HL-60 (cell line): ENCODE measurements at places on chromosomes 6 and 20.

GRCh38 chr6:35729722-35730121 is 7.1 kb upstream of the ARMC12 start:
- DNase-seq: no peak

DNA sequence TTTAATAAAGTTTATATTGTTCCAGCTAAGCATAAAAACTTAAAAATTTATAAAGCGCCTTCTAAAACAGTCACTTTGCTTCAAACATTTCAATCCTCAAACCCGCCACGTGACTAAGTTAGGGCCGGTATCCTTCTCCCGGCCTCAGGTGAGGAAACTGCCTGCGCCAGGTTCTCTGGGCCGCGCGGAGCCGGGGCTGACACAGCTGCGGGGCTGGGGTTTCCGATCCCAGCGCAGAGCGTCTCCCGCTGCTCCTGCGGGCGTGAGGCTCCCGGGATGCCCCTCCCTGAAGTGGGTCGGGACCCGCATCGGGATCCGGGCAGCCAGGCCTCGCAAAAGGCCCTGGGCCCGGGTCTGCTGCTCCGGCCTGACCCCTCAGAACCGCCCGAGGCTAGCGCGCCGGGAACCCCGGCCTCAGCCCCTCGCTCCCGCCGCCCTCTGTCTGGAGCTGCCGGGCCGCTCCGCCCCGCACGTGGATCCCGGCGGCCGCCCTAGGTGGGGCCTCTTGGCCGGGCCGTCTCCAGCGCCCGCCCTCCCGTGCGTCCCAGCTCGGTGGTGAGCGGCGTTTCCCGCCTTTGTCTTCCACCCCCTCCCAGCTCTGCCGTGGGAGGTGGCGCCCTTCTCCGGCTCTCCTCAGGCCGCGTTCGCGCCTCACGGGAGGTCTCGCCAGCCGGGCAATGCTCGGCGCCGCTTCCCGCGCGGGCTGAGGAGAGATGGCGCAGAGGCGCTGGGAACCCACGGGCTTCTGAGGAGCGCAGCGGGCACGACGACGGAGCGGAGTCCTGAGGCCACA is 267.9 kb downstream of the DLL1 start:
- DNase-seq: no peak

GRCh38 chr6:30845183-30845582 is 39.1 kb upstream of the DDR1 start:
- no peak for DNase-seq

- no peak for DNase-seq
Observed at GRCh38 chr6:99739526-99739925, 132.9 kb downstream of the PRDM13 start.

DNA sequence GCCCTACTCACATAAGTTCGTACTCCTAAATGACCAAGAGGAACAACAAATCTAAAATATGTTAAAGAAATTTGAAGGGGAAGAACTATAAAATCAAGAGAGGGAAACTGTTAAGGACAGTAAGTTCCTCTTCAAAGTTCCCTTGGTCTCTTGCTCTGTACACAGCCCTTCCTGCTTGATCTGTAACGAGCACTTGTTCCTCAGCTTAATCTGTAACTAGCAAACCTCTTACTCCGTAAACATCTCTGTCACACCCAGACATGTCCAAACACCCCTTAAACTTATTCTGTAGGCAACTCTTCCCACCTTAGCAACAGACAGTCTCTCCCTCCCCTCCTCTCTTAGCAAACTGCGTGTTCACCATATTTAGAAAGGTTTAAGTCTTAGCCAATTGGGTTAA is 29.9 kb downstream of the PLN start:
- DNase-seq: no peak

- no peak for DNase-seq
Observed at GRCh38 chr6:162387718-162388382, 339.7 kb downstream of the PRKN start.

GRCh38 chr6:14619419-14619781 is 501.8 kb downstream of the CD83 start:
- DNase-seq: no peak

DNA sequence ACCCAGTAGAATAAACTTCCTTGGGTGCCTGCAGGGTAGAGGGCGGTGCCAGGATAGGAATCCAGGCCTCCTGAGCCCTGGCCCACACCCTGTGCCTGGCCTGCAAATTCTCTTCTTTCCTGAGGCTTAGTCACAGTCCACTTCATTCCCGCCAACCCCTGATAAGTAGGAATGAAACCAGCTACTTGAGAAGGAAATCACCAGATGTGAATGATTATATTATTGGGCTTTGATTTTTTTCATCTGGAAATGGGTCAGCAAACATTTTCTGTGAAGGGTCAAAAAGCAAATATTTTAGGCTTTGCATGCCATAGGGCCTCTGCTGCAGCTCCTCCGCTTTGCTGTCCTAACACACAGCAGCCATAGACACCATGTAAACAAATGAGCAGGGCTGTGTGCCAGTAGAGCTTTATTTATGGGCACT is 50.2 kb downstream of the STK35 start:
- no peak for DNase-seq

GRCh38 chr6:38436726-38437465 is 202.8 kb downstream of the BTBD9 start:
- no peak for DNase-seq

DNA sequence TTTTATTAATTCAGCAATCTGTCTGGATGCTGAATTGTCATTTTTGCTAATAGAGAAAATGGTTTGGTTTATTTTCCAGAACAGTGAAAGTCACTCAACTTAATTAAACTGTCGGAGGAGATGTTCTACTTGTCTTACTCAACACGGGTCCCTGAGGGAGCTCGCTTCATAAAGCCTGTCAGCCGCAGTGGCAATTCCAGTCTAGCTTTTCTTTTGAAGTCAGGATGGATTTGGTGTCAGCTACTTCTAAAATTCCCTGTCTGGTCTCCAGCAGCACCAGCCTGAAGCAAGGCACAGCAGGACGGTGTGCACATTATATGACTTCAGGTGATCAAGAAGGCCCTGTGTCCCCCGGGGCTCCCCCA is 261.5 kb downstream of the SLC24A3 start:
- no peak for DNase-seq

DNA sequence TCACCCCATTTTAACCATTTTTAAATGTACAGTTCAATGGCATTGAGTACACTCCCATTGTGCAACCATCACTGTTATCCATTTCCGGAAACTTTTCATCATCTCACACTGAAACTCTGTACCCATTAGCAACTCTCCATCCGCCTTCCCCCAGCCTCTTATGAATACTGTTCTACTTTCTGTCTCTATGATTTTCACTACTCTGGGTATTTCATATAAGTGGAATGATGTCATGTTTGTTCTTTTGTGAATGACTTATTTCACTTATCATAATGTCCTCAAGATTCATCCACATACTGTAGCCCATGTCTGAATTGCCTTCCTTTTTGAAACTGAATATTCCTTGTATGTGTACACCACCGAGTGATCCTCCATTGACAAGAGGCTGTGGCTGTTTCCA is 92.9 kb upstream of the TOX2 start:
- no peak for DNase-seq

DNA sequence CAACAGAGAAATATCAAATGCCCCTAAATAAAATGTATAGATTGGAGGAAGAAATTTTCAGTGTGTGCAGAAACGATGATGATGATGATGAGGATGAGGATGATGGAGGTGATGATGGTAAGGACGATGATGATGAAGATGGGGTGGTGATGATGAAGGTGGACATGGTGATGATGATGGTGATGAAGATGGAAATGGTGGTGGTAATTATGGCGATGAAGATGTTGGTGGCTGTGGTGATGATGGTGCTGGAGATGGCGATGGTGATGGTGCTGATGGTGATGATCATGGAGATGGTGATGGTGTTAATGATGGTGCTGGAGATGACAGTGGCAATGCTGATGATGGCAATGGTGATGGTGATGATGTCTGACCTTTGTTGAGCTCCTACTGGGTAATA is 141.2 kb downstream of the DHX35 start:
- DNase-seq: no peak

- DNase-seq: no peak
Observed at GRCh38 chr20:3777716-3778629, 3.3 kb downstream of the SPEF1 start.

DNA sequence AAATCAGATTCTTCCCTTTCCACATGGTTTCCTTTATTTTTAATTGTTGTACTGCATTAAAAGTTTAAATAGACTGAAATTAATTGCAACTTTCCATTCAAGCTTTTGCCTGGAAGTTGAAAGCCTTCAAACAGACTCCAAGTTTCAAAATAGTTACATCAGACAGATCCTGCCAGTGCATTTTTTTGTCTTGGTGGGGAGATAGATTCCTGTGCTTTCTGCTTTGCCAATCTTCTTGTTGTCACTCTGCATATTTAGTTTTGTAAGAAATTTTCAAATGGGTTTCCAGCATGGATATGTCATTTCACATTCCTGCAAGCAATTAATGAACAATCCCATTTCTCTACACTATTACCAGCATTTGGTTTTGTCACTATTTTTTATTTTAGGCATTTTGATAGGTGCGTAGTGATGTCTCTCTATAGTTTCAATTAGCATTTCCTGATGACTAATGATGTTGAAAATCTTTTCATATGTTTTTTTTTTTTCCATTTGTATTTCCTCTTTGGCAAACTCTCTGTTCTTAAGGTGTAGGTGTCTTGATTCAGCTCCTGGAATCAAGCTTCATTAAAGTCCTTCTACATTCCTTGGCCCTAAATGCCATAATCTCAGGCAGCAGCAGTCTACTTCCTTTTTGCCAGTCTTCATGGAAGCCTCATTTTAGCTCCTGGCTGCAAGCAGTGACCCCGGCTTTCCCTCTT is 40.5 kb downstream of the SCP2D1 start:
- no peak for DNase-seq

GRCh38 chr20:51700809-51701285 is 67.3 kb downstream of the ATP9A start:
- DNase-seq: peak; percentile 14
